Liver (tissue), 10 donors: ENCODE measurements at places on chromosomes 12 and 14. TPM values are rescaled to one million over a fixed set of nuclear protein-coding genes. Genes with fewer than 3 reads are reported as not detected.

The KCNH3 gene
- total RNA-seq, result 0.19 TPM

The CELA1 gene
- not detected for total RNA-seq

The KRT7 gene
- total RNA-seq, result 0.37 TPM

The GZMH gene
- 0.75 TPM for total RNA-seq

The NFATC4 gene
- total RNA-seq, result 3.6 TPM

The C1R gene
- total RNA-seq, result 1,249 TPM

DNA sequence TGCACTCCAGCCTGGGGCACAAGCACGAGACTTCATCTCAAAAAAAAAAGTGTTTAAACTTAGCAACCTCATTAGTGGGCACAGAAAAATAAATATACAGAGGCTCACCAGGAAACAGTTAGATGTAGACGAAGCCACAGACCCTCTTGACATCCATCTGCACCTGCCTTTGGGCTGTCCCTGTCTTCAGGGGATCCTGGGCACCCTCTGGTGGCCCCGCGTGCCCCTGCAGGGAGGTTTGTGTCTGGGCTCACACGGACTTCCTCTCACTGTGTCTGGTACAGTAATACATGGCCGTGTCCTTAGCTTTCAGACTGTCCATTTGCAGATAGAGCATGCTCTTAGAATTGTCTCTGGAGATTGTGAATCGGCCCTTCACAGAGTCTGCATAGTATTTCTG lies 916.5 kb downstream of the TMEM121 start:
- DNase-seq, result no peak

GRCh38 chr12:114439261-114439683 lies 33.3 kb upstream of the TBX5 start:
- DNase-seq, result no peak

- DNase-seq, result no peak
Observed at GRCh38 chr14:95519699-95520098, 3.2 kb upstream of the SYNE3 start.

DNA sequence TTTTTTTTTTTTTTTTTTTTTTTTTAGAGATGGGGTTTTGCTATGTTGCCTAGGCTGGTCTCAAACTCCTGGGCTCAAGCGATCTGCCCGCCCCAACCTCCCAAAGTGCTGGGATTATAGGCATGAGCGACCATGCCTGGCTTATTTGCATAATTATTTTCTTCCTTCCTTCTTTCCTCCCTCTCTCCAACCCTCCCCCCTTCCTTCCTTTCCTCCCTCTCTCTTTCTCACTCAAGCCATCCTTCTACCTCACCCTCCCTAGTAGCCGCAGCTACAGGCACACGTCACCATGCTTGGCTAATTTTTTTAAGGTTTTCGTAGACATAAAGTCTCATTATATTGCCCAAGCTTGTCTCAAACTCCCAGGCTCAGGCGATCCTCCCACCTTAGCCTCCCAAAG lies 83.8 kb downstream of the PEBP1 start:
- DNase-seq, result no peak

DNA sequence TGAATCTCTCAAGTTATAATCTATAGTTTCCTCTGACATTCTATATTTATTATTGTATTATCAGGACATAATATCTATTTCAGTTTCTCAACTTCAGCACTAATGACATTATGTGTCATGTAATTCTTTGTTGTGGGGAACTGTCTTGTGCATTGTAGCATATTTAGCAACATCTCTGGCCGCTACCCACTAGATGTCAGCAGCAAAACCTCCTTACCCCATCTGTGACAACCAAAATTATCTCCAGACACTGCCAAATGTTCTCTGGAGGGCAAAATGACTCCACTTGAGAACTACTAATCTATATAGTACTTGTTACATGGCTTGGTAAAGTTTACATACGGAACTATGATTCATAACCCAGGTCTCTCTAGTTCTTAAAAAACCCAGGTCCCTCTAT lies 110.2 kb downstream of the RASSF9 start:
- no peak for DNase-seq

DNA sequence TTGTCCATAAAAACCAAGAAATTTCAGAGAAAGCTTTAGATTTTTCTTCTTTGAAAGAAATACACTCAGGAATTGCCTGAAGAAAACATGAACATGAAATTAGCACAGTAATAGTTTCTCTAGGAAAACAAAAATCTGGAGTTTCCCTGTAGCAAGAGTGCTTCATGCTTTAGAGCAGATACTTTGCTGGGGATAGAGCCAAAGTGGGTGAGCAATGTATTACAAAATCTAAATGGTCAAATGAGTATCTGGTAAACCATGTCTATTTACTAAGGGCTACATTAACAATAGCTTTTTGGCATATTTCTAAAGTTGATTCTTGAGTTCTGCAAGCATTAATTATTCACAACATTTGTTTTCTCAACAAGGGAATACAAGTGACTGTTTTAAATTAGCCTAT lies 26.2 kb downstream of the AVPR1A start:
- no peak for DNase-seq

- DNase-seq, result no peak
Observed at GRCh38 chr12:107992870-107993451, 136.1 kb upstream of the WSCD2 start.

DNA sequence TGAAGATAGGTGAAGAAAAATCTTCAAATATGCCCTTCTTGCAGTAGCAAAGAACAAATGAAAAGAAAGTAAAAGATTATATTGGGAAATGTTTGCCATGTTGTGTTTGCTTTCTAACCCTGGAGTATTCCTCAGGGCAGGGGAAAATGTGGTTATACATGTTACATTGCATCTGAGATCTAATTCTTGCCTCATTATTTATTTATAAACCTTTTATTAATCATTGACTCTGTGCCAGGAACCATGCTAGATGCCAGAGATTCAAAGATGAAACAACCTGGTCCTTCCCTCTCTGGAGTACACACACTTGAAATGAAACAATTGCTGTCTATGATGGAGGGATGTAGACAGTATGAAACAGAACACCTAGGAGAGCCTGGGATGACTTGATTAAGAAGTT lies 128.1 kb upstream of the HMGA2 start:
- no peak for DNase-seq

- no peak for DNase-seq
Observed at GRCh38 chr12:59624732-59625460, 29.1 kb downstream of the SLC16A7 start.

- no peak for DNase-seq
Observed at GRCh38 chr12:74775276-74775675, 237.6 kb downstream of the ATXN7L3B start.

- peak; percentile 33 for DNase-seq
Observed at GRCh38 chr14:68630611-68631393, 162.1 kb downstream of the ZFP36L1 start.

DNA sequence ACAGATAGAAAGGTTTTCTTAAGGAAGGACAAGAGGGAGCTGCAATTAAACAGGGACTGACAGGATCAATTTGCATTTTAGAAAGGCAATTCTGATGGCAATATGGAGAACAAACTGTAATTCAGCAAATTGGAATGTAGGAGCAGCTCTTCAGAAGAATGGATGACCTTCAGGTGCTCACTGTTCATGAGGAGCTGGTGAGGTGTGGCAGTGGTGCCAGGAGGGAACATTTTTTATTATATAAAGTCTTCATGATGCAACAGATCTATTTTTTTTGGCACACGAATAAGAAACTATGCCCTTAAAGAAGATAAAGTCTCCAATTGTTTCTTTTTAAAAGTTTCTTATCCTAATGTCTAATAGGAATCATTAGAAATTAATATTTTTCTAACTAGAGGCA lies 151.7 kb downstream of the SLC38A4 start:
- DNase-seq, result no peak

DNA sequence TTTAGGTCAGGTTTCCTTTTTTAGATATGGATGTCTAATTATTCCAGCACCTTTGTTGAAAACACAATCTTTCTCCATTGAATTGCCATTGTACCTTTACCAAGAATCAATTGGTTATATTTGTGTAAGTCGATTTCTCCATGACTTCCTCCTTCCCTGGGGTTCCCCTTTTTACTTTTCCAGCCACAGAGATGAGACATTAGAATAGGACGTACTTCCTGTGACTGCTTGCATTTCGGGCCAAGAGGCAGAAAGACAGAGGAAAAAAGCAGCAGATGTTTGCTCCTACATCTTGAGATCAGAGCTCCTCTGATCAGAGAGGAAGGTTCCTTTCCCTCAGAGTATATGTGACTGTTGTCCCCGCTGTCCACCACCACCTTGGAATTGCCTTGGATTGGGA lies 453.7 kb upstream of the RGS6 start:
- DNase-seq, result no peak

DNA sequence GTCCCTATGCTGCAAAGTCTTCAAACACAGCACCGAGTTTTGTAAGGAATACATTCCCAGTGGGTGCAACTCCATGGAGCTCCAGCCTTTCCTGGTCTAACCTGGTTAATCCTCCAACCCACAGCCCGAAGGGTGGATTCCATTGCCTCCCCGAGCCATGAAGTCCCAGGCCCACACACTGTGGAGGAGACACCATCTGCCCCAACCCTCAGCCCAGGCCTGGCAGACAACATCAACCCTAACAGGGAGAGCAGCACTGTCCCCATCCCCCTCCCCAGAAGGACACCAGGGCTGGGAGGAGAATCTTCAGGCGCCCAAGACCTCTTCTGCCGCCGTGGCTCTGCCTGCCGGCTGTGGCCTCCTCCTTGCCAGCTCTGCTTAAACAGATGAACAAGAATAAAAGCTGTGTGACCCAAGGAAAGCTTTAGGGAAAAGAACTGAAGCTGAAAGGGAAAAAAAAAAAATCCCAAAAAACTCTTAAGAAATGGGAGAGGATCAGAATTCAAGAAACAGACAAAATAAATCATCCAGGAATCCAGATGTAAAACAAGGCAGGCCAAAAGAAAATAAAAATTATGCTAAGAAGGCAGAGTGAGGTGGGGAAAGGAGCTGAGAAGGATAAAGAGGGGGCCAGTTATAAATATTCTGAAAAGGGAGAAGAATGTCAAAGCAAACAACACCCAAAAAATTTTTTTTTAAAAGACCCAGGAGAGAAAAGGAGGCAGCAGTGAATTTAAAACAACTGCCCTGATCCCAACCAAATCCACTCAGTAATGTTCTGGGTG lies 16.0 kb upstream of the ZFP36L1 start:
- DNase-seq, result no peak

DNA sequence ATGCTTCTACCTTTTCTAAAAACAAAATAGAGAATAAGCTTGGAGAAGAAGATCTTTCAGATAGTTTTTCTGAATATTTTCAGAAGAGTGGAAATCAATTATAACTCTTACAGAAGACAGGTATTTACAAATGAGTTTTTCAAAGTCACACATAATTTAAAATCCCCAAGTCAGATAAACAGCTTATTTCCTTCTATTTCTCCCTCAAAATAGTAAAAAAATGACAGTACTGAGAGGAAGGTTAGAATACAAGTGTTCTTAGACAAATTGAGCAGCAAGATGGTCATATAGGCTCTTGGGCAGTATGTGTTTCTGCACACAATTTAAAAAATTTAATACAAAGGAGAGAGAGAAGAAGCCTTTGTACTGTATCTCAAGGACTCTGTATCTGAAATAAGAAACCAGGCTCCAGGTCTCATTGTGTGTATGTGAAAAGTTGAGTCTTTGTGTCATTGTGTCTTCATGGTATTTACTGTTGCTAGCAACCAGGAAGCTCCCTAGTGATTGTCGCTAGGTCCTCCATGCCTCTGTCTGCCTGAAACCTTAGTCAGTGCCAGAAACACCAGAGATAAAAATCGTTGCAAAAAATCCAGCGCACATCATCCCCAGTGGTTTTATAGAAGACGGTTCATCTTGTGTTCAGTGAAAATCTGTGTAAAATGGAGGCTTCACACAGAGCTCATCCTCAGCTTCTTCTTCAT lies 12.9 kb upstream of the TUBA1A start:
- no peak for DNase-seq

DNA sequence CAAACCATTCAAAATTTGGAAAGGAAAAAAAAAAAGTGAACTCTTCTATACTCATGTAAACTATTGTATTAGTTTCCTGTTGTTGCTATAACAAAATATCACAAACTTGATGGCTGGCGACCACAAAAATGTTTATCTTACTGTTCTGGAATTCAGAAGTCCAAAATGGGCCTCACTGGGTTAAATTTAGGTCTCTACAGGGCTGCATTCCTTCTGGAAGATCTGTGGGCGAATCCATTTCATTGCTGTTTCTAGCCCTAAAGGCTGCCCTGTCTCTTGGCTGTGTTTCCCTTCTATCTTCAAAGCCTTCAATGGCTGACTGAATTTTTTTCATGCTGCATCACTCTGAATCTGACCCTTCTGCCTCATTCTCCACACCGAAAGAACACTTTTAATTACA lies 105.1 kb upstream of the NAV3 start:
- no peak for DNase-seq

- no peak for DNase-seq
Observed at GRCh38 chr14:93183596-93184317, 940 bp downstream of the MOAP1 start.

DNA sequence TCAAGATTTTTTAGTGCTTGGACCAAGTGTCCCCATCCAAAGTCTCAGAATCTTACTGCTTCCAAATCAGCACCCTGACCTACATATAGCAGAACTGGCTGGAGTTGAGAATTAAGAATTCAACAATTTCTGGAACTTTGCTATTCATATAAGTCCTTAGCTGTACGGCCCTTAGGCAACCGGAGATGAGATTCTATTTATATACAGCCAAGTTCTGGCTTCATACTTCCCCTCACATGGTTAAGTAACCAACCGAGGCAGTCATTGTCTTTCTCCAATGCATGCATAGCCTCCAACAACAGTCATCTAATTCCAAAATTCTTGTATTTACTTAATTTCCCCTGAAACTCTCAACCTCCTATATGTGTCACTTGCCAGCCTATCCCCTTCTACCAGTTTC lies 76.6 kb downstream of the SINHCAF start:
- no peak for DNase-seq

DNA sequence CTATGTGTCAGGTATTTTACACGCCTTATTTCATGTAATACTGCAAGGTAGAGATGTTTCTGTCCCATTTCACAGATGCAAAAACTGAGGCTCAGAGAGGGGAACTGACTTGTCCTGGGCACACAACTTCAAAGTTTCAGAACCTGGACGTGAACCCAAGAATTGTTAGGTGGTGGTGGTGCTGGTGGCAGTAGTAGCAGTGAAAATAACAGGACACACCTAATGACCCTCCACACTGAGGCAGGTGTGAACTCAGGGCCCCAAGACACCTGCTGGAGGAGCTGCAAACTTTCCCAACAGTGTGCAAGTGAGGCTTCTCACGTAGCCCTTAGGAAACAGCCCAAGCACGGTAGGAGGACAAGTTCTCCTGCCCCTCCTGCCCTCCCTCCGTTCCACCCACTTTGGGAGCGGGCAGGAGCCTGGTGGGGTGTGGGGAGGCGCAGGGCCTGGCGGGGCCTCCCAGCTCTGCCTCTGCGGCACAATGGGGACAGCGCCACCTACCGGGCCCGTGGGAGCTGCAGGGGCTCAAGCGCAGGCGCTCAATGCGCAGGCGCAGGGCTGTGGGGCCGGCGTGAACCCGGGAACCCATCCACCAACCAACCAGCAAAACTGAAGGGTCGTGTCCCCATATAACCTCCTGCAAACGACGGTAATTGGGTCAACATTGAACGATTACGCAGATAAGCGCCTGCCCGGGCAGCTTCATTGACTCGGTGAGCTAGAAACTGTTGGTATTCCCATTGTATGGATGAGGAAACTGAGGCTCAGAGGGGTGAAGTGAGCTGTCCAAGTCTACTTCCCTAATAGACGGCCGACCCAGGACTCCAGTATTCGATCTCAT lies 12.0 kb upstream of the TRPV4 start:
- peak; percentile 94 for DNase-seq

- DNase-seq, result no peak
Observed at GRCh38 chr12:65343230-65343629, 64.7 kb downstream of the MSRB3 start.

GRCh38 chr14:85334316-85334715 lies 195.6 kb upstream of the FLRT2 start:
- no peak for DNase-seq

- DNase-seq, result no peak
Observed at GRCh38 chr12:133156125-133156690, 25.1 kb upstream of the ZNF268 start.

GRCh38 chr12:122125452-122126341 lies 47.1 kb downstream of the MLXIP start:
- DNase-seq, result no peak
